ENCODE measurements at places on chromosomes 7 and 10. TPM values are rescaled to one million over a fixed set of nuclear protein-coding genes. Genes with fewer than 3 reads are reported as not detected.

The IFIT3 gene
- 2.0 TPM for total RNA-seq

The CNTNAP2 gene
- not detected for total RNA-seq

GRCh38 chr7:130151591-130152492, 53.4 kb downstream of the TMEM209 start:
- H3K27me3 ChIP-seq: no peaks in the 10 kb centered on the region
- no peak overlapping the region for H3K27ac ChIP-seq
- DNase-seq: no peak
- peaks cover 19% of the 10 kb centered on the region for H3K4me1 ChIP-seq

DNA sequence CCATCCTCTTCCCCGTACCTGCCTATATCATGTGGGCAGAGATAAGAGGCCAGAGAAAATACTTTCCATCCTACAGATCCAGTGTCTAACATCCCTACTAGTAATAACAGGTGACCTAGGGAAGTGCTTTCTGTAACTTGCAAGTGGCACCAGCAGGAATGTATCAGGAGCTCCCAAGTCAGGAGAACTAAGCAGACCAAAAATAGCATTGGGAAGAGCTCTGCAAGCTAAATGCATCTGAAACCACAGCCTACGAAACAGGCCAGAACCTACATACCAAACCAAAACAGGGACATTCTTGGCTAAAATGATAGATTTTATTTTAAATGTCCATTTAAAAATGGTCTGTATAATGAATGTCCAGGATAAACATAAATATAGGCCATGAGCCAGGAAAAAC, 680.8 kb downstream of the PHTF2 start:
- H3K4me1 ChIP-seq: no peaks in the 10 kb centered on the region
- H3K4me3 ChIP-seq: no peak overlapping the region
- H3K27ac ChIP-seq: no peak overlapping the region
- DNase-seq: no peak

The FOXI2 gene
- total RNA-seq: 1.4 TPM

The GNGT1 gene
- not detected for total RNA-seq

DNA sequence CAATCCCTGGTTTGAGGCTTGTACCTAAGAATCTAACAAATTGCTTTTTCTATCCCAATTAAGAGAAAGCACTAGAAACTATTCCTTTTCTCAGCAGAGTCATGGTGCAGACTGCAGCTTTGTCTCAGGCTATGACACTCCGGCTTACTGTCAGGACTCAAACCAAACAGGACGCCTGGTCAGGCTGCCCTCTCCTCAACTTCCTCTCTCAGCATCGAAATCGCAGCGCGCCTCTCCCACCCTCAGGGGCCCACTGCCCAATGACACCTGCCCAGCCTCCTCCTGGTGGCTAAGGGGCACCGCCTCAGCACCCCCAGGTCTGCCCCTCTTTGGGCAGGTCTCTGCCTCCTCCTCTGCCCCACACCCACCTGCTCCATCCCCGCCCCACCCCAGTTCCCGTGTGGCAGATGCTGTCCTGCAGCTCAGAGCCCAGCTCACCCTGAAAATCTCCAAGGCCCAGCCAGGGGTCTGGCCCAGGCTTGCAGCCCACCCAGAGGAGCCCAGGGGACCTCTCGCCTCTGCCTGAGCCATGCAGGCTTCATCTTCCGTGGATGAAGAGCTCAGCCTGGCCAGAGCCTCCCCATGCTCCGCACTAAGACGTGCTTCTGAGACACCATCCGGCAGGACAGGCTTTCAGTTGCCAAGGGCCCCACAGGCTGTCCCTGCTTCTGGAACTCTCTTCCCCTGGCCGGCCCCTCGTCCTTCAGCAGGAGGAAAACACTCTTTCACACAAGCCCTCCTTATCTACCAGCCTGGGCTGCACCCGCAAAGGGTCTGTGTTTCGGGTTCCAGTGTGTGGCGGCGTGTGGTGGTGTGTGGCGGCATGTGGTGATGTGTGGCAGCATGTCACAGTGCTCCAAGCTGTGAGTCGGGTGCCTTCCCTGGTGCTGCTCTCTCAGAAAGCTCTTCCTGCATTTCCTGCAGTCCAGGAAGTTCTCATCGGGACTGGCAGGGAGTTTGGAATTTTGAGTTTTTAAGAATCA, 16.4 kb upstream of the PTPRN2 start:
- H3K4me3 ChIP-seq: no peak overlapping the region
- no peak overlapping the region for H3K27ac ChIP-seq
- H3K27me3 ChIP-seq: no peaks in the 10 kb centered on the region
- H3K4me1 ChIP-seq: no peaks in the 10 kb centered on the region
- DNase-seq: no peak

Measured in suprapubic skin (tissue), 4 donors.